ENCODE measurements at places on chromosomes 2 and 18.

DNA sequence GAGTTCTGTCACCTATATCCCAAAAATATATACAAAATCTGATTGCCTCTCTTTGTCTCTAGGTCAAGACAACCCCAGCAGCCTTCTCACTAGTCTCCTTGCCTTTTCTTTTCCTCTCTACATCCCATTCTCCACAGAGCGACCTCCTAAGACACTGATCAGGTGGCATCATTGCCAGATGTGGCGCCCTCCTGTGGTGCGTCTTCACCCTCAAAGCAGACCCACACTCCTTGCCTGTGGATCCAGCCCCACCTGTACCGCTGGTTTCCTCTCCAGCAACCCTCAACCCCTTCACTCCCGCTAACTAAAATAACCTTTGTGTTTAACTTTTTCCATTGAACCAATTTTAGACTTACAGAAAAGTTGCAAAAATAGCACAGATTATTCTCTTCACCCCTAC lies 273.3 kb downstream of the GLI2 start:
- DNase-seq: peak; percentile 78

- DNase-seq: no peak
These were observed 169.2 kb upstream of the MYCN start for GRCh38 chr2:15771124-15771523.

- peak; percentile 4 for DNase-seq
These were observed 533.8 kb downstream of the ADCYAP1 start for GRCh38 chr18:1438458-1438910.

DNA sequence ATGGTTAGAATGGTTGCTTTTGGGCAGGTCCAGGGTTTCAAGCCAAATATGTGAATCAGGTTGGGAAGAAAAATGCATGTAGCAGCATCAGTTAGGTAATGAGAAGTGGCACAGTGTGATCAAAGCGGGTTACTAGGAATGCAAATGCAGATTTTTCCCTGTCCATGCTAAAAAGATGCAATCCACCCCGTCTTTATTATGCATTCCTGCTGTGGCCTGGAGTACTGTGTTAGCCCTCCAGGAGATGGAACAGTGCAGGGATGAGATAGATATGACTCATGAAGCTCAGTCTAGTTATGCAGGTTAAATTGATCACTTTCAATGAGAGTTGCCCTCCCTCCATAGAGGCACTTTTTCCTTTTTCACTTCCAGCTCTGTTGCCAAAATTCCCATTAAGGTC lies 283.8 kb downstream of the CTNNA2 start:
- DNase-seq: peak; percentile 4

DNA sequence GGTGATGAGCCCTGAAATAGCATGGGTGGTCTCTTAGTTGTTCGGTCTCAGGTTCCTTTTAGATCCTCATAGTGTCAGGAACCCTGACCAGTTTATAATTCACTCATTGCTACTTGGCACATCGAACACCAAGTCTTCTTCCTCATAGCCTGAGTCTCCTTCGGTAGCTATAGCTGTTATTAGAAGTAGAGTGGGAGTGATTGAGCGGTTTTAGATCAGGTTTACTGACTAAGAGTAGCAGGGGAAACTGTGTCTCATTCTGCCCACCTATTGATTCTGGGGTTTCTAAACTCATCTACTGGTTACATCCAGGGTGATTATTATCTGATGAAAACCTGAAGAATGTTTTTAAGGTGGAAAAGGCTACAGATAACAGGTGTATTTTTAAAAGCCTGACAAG lies 114.6 kb downstream of the SETBP1 start:
- DNase-seq: no peak

DNA sequence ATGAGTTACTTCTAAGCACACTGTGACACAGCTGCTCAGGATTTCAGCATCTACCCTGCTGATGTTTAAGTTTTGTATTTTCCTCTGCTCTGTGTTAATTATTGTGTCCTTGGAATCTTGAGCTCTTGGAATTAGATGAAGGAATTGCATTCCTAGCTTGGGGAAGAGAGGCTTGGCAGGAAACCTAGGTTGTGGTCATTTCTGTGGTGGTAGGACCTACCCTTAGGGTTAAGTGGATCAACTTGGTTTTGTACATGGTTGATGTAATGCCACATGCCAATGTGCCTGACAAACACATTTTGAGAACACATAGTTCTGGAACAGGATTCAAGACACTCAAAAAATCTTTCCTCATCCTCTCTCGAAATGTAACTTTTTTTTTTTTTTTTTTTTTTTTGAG lies 264.5 kb upstream of the MEX3C start:
- no peak for DNase-seq

GRCh38 chr2:239603411-239604356 lies 202.9 kb upstream of the HDAC4 start:
- no peak for DNase-seq

GRCh38 chr2:231190531-231191197 lies 7.8 kb upstream of the ARMC9 start:
- peak; percentile 83 for DNase-seq

- DNase-seq: no peak
These were observed 197.3 kb downstream of the DNAH7 start for GRCh38 chr2:195871326-195871725.

GRCh38 chr2:7994397-7994951 lies 687.4 kb upstream of the ID2 start:
- no peak for DNase-seq

GRCh38 chr2:197274349-197274748 lies 36.2 kb downstream of the ANKRD44 start:
- DNase-seq: no peak

DNA sequence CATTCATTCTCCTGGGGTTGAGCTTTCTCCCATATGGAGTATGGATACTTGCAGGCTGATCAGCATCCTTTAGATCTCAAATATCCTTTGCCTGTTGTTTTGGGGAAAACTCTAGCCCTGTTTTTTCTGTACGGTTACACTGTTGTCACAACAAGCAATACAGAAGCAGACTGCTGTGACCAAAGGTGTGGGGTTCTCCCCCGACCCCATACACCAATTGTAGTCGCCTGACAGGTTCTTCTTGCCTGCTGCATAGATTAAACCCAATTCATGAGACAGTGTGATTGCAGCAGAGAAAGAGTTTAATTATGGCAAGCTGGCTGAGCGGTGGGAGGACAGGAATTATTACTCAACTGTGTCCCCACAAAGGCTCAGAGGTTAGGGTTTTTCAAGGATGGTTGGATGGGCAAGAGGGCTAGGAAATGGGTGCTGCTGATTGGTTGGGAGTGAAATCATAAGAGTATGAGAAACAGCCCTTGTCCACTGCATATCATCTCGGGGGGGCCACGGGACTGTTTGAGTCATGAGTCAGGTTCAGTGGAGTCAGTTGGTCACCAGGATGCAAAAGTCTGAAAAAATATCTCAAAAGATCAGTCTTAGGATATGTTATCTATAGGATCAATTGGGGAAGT lies 40.6 kb downstream of the ITGB1BP1 start:
- DNase-seq: no peak

DNA sequence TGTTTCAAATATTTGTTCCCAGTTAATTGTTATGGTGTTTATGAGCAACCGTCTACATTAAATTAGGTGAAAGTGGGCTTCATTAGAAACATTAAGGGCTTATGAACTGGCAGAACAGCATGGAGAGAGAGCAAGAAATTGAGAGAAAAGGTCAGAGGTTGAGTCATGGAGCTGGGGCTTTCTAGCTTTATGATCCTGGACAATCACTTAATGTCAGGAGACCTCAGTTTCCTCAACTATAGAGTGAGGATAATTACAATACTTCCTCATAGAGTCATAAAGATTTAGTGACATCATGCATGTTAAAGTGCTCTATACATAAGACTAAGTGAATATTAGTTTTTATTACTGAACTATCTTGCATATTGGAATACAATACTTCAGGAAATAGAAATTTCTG lies 83.9 kb downstream of the PLCL1 start:
- no peak for DNase-seq

DNA sequence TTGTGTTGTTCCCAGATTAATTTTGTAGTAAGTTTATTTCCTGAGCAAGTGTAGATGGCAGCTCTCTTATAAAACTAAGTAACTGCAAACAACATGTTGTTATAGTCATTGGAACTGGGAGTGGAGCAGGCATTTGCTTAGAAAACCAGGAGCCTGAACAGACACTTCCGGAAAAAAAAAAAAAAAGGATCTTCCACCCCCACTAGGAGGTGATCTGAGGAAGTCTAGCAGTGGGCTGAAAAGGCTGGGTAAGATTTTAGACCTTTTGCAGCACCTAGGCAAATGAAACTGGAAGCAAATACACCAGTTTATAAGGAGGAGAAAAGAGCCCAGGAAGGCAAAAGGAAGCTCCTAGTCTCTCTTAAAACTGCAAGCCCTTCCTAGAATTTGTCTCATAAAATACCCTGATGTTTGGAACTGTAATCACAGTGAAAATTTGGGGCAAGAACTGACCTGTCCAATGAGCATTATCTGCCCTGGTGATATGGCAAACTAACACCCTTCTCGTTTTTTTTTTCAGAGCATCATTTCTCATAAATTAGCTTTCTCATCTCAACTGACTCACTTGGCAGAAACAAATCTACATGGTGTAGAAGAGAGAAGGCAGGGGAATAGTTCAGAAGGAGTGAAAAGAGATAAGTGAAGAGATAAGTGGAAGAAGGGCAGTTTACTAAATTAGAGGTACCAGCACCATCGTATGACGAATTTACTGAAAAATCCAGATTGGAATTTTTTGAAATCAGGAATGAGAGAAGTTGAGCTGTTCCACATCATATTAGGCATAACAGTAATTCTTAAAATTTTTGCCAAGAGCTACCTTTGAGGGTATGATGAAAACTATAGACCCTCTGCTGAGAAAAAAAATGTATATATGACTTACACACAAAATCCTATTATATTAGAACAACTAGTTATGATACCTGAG lies 4.2 kb upstream of the CCNYL1 start:
- DNase-seq: peak; percentile 34
